ENCODE measurements at places on chromosomes 7 and 10.
A peak's percentile ranks its signal among the peaks of the same experiment; 100 is the strongest.

DNA sequence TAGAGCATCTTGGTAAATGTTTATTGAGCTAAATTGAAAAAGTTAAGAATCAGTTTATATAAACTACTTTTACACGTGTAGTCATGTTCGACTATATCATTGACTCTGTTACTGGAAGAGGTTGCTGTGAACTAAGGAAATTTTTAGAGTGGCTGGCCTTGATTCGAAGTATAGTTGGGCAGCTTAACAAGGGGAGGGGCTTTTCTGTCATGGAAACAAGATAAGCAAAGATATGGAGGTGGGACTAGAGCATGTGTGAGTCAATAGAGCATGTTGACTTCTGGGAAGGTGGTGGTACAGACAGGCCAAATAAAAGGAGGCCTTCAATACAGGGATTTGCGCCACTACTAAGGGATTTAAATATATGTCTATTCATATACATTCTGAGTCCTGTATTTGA, 7.6 kb downstream of the ATP5F1C start:
- peak; percentile 70 for DNase-seq

- DNase-seq = no peak
Measured at GRCh38 chr7:117325836-117326235, 3.0 kb upstream of the WNT2 start.

GRCh38 chr10:59879363-59879913, 26.9 kb downstream of the CCDC6 start:
- no peak for DNase-seq

DNA sequence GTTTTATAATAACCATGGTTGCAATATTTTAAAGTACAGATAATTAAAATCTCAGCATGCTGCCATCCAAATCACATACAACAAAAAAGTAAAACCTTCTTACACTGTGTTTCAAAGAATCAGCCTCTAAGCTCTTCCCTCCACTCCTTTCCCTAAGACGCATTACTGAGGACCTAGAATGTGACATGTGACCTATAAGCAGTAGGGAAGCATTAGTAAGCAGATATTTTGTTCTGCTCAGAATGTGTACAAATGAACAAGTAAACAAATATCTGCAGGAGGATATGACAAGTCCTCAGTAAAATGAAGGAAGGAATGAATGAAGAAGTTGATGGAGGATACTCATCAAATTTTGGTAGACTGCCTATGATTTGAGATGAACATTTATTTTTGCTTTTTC, 49.1 kb downstream of the RAB11FIP2 start:
- DNase-seq = peak; percentile 74

DNA sequence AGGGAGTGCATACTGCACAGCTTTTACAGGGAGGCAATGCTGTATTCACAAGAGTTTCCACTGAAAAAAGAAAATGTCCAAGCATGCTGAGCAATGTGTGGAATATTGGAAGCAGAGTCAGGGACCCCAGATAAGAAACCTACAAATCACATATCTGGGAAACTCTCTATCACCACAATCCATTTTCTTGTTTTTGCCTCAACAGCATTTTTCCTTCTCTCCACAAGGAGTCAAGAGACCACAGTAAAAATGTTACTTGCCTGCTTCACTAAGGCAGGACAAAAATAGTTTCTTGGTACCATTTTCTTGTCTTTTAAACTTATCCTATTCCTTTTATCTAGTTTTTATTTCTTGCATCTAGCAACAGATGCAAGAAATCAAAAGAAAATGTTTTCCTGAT, 19.5 kb upstream of the PDE1C start:
- no peak for DNase-seq

DNA sequence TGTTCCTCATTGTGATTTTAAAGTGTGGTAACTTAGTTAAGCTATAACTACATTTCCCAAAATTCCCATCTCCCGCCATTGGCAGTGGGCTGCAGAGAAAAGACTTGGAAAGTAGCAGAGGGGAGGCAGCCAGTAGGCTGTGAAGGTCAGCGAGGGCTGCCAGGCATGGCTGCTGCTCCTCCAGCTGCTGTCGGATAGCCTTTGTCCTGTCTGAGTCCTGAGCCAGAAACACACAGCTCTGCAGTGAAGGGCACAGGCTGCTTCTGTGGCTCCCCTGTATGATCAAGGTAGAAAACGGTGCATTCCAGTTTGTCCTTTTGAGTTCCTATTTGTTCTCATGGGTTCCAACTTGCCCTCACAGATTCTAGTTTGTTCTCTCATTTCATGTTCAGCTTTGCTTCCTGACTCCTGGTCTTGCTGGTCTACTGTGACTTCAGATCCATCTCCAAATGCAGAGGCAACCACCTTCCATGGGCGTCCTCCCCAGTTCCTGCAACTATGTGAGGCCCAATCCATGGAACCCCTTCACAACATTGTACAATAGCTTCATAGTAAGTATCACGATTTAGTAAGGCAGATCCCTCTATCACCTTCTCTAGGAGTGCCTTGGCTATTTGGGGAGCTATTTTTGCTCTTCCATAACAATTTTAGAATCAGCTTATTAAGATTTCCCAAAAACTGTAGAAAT, 31.7 kb downstream of the SYPL1 start:
- DNase-seq = no peak

GRCh38 chr10:89946106-89946505, 244.7 kb downstream of the KIF20B start:
- peak; percentile 45 for DNase-seq

DNA sequence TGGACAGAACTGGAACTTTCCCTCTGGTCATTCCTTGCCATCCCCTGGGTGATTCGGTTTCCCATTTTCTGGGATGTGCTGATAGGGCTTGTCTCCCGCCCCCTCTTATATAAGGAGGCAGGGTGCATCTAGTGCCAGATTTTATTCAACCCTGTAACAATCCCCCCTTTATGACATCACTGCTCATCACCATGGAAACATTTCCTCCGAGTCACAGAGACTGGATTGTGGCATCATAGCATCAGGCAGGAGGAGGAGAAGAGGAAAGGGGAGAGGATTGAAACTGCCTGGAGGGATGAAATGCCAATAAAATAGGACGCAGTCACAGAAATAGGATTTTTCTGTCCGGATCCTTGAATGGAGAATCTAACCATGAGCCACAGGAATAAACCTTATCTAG, 25.0 kb downstream of the SORCS3 start:
- DNase-seq = no peak

GRCh38 chr7:94368371-94368791, 26.3 kb upstream of the COL1A2 start:
- DNase-seq = peak; percentile 96

DNA sequence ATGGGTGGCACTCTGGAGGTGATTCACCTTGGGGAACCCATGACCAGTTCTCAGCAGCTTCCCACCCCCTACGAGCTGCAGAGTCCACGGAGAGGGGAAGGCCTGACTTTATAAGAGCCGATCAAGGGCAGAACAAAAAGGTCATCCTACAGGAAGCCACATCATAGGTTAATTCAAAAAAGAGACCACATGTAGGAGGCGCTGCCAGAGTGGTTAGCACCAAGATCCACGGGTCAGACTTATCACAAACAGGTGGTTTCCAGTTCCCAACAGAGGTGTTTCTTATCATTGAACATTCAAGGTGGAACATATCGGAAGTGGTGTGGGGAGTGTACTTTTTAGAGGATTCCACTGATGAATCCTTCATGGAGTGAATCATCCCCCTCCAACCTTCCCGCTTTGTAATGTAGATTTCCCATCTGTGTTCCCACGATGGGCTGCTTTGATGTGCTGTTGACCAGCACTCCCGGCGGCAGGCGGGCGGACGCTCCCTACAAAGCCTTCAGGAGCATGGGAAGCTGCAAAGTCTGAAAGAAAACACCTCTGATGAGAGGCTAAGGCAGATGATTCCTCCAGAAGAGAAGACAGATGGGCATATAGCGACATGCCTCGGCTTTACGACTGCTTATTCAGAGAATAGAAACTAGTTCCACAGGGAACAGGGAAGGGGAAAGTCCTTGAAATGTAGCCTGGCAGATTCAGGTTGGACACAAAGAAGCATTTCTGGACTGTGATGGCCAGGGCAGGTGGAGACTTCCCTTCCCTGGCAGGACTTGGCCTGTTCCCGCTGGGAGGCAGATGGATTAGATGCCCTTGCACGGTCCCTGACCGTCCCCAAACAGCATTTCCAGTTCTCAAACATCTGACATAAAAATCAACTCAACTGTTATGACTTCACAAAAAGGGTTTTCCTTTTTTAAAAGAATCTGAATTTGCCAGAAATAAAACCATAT, 66.5 kb downstream of the AFAP1L2 start:
- no peak for DNase-seq

- DNase-seq = no peak
Measured at GRCh38 chr10:55287346-55287745, 486.3 kb upstream of the PCDH15 start.

DNA sequence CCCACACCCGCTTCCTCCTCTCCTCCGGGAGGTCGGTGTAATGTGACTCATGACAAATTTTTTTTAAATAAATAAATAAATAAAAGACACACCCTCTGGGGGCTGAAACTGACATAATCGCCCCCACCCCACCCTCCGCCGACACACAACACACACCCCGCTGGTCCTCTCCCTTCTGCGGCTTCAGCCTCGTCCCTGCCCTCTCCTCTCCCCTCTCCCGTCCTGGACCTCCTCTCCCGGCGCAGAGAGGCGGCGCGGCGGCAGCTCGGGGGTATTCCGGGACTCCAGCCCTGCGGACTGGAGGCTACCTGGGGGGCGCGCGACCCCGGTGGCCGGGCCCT, 686 bp downstream of the ABI1 start:
- peak; percentile 85 for DNase-seq

GRCh38 chr7:68421712-68422111, 1176.6 kb upstream of the AUTS2 start:
- no peak for DNase-seq

GRCh38 chr10:105956550-105956949, 1208.0 kb downstream of the SORCS1 start:
- DNase-seq = no peak

GRCh38 chr10:90138844-90139243, 437.5 kb downstream of the KIF20B start:
- DNase-seq = peak; percentile 50

GRCh38 chr10:3166496-3167290, 5.9 kb downstream of the PITRM1 start:
- DNase-seq = no peak

DNA sequence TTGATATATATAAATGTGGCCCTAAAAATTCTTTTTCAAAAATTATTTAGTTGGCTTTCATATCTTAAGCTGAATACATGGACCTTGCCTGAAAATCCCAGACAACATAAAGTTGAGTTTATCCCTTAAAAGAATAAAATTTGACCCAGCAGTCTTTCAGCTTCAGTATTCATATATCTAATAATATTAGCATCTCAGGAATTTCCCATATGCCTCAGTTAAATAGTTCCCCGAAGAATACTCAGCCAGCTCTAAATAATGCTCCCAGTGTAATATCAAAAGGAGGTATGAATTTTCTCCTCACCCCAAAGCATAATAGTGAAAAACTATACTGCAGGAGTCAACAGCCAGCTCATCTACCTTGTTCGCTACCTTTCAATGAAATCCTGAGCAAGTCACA, 145.9 kb downstream of the CTNNA3 start:
- DNase-seq = peak; percentile 37

DNA sequence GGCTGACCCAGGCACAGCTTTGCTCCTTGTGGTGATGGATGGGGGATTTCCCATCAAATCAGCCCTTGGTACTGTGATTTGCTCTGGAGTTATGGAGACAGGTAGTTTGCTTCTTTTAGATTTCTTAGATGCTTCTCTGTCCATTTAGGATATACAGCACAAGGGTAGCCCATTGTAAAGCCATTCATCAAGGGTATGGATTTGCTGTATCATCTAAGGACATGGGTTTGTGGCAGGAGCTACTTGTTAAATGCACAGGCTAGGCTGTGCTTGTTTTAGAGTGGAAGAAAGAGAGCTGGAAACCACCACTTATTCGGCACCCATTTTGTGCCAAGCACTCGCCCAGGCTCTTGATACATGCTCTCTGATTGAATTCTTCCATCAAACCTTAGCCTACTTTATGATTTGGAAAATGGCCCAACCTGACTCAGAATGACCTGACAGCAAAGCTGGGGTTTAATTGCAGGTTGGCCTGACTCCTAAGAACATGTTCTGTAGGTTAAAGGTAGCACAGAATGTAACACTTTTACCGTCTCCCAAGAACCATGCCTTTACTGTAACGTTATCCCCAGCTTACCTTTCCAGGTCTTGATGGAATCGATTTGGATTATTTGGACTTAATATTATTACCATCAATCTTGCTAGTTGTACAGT, 168.0 kb downstream of the SNX10 start:
- no peak for DNase-seq
